SHP77 treated with DMSO at 0.1 percent for 48 hours (cell line): ENCODE measurements at places on chromosomes 3 and 15.

GRCh38 chr3:31242026-31242960 is 290.4 kb upstream of the STT3B start:
- no peak for DNase-seq

- no peak for DNase-seq
Measured at GRCh38 chr15:40397688-40398412, 7.7 kb upstream of the IVD start.

GRCh38 chr3:172520301-172520831 is 2.9 kb downstream of the TNFSF10 start:
- DNase-seq = no peak

DNA sequence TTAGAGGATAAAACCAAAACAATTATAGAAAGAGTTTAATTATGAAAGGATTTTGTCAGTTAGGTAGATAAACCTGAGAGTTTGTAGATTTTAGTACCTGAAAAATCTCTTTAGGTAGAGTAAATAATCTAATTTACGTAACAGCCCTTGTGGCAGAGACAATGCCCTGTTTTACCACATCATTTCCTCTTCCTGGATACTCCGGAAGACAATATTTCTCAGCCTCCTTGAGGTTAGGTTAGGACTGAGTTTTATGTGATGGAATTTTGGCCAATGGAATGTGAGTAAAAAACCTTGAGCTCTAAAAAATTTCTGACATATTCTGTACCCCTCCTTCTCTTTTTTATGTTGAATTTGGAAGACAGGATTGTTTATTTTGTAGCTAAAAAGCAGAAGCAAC is 50.7 kb upstream of the TPRG1 start:
- no peak for DNase-seq

GRCh38 chr15:73324496-73325170 is 44.1 kb downstream of the HCN4 start:
- no peak for DNase-seq

DNA sequence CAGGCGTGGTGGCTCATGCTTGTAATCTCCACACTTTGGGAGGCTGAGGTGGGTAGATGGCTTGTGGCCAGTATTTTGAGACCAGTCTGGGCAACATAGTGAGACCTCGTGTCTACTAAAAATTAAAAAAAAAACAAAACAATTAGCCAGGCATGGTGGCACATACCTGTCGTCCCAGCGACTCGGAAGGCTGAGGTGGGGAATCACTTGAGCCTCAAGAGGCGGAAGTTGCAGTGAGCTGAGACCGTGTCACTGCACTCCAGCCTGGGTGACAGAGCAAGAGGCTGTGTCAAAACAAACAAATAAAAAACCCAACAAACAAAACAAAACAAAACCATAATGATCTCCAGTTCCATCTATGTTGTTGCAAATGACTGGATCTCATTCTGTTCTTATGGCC is 341.3 kb upstream of the CFAP20DC start:
- DNase-seq = no peak

- no peak for DNase-seq
Measured at GRCh38 chr3:183306798-183307671, 54.0 kb downstream of the B3GNT5 start.

- DNase-seq = no peak
Measured at GRCh38 chr3:63795438-63795837, 23.7 kb upstream of the C3orf49 start.

- no peak for DNase-seq
Measured at GRCh38 chr15:82146990-82147461, 101.2 kb upstream of the MEX3B start.

- no peak for DNase-seq
Measured at GRCh38 chr3:182300266-182300665, 493.0 kb upstream of the ATP11B start.

- no peak for DNase-seq
Measured at GRCh38 chr3:58249358-58250092, 11.9 kb downstream of the ABHD6 start.

- DNase-seq = no peak
Measured at GRCh38 chr3:72143322-72143721, 358.4 kb upstream of the PROK2 start.
